ENCODE measurements at places on chromosomes 7 and 10. TPM values are rescaled to one million over a fixed set of nuclear protein-coding genes. Genes with fewer than 3 reads are reported as not detected.

GRCh38 chr10:123236126-123236525, 81.9 kb downstream of the BUB3 start:
- no peak for DNase-seq

GRCh38 chr10:100738055-100738827, 7.1 kb upstream of the PAX2 start:
- no peak for DNase-seq

DNA sequence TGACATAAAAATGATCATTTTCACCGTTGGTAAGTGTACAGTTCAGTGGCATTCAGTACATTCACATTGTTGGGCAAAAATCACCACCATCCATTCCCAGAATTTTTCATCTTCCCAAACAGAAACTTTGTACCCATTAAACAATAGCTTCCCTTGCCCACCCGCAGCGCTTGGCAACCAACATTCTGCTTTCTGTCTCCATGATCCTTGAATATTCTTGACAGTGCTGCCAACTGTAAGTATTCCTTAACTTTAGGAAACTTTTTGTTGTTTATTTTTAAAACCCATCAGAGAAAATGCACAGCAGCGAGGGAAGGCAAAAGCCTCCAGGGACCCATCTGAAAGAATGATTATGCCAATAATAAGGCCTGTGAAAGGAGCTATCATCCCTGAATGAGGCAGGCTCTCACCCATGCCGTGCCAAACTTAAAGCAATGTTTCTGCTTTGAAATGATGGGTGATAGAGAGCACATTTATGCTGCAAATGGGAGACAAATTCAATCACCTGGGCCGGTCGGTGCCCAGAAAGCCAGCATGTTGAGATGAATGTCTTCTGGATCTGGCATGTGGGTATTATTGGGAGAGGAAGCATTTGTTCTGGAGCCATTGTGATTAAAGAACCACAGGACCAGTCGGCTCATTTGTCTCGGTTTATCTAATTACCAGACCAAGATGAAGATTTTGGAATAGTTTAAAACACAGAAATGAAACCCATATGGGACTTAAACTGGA, 202.1 kb upstream of the NPVF start:
- DNase-seq: no peak

DNA sequence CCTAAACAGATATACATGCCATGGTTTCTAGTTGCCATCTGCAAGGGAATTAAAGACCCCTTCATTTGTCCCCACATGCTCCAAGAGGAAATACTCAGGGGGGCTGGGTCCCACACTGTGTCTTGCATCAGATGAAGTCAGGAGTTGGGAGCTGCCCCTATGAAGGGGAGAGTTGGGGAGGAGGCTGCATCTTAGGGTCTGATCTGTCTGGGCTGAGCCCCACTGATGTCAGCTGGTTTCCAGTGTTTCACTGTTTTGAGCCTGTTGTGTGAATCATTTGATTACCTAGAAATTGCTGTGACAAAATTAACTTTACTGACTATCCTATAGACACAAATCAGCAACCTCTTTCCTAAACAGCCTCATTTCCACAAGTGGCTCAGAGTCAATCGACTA, 4.9 kb upstream of the ADCY1 start:
- DNase-seq: no peak

DNA sequence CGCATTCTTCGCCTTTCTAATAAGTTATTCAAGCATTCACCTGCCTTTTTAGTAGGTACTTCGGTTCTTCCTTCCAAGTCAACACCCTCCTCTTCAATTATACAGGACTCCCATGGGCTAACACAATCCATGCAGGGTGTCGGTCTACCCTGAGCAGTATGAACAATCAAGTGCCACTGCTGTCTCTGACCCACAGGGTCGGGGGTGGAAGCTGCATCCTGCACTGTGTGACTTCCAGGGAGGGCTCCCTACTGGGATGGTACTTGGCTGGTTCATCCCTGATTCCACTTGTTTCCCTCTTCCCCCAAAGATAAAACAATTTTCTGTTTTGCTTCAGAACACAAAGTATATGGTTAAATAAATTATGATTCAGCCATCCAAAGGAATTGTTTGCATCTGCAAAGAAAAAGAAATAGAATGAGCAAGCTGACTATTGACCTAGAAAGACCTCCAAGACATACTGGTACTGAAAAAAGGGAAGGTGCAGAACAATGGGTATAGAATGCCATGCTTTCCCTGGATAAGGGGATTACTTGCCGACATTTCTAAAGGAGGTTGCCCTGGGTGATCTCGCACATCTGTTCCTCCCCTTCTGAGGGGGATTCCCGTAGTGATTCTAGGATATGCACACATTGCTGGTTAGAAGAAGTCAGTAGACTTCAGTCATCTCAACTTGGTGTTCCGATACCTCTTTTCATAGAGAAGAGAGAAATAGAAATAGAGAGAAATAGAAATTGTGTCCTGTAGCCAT, 89.1 kb upstream of the AGR3 start:
- no peak for DNase-seq

DNA sequence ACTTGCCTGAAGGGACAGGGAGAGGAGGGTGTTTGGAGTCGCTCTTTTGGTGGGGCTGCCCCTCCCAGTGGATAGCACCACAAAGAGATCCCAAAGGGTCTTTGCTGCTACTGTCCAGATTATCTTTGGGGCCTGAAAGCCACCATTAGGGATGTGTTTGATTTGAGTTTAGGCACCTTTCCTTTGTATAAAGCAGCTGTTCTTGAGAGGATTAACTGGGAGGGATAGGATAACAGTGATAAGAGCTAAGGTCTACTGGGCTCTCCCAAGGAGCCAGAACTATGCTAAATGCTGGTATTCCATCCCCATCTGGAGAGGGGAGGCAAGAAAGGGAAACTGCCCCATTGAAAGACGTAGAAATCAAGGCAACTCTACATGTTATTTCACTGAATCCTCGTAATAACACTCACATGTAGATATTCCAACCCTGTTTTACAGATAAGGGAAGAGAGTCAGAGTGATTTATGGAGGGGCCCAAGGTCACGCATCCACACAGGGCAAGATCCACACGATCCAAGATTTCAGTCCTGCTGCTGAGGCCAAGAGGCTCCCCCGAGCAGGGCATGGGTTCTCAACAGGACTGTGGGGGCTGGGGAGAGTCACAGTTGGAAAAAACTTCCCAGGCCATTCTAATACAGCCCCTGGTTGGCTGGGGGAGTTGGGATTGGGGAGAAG, 11.1 kb upstream of the TCF7L2 start:
- DNase-seq: no peak

GRCh38 chr10:124106241-124106879, 13.0 kb upstream of the CHST15 start:
- peak; percentile 79 for DNase-seq

DNA sequence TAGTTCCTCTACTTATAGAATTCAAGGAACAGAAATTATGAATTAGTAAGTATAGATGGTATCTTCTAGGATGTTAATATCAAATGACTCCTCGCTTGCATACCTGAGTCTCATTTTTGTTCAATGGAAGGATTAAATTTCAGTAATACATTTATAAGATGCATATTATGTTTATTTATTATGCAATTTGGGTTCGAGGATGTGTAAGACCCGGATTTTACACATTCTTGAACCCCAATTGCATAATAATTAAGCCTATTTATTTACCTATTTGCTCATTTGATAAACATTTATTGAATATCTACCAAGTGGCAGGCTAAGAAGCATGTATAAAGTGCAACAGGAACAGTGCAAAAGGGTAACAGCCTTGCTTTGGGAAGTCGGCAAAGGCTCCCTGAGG, 52.6 kb downstream of the ICA1 start:
- no peak for DNase-seq

- no peak for DNase-seq
Measured at GRCh38 chr10:3231951-3232730, 59.6 kb upstream of the PITRM1 start.

ATE1 gene
- 38.5 TPM for total RNA-seq
